ENCODE measurements at places on chromosomes 12 and 14. TPM values are rescaled to one million over a fixed set of nuclear protein-coding genes. Genes with fewer than 3 reads are reported as not detected.

- no peak for DNase-seq
- no peak overlapping the region for H3K27ac ChIP-seq
- no peaks in the 10 kb centered on the region for H3K36me3 ChIP-seq
- no peaks in the 10 kb centered on the region for H3K27me3 ChIP-seq
These were observed 176.3 kb downstream of the KSR2 start for GRCh38 chr12:117792471-117792870.

DNA sequence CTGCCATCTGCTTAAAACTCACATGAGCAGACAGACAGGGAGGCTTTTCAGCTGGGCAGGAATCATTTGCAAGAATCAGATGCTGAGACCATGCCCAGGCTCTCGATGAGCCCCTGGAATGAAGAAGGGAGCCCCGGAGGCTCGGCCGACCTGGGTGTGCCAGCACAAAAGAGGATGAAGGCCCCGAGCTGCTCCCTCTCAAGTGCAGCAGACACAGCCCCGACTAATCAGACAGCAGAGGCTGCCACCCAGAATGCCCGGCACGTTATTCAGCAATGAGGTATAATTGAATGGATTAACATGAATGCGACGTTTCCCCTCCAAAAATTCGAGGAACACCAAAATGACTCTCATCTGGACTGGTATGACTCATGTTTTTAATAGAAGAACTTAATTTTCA, 58.9 kb downstream of the BCL11B start:
- H3K4me1 ChIP-seq = peaks cover 17% of the 10 kb centered on the region
- no peak overlapping the region for H3K4me3 ChIP-seq
- no peak for DNase-seq
- no peaks in the 10 kb centered on the region for H3K27me3 ChIP-seq

- DNase-seq = no peak
- no peak overlapping the region for H3K4me3 ChIP-seq
- H3K27me3 ChIP-seq = no peaks in the 10 kb centered on the region
- no peak overlapping the region for H3K27ac ChIP-seq
- H3K4me1 ChIP-seq = no peaks in the 10 kb centered on the region
These were observed 175.4 kb downstream of the SLC25A21 start for GRCh38 chr14:36996857-36997590.

TSPAN19 gene
- not detected for total RNA-seq
